ENCODE measurements at places on chromosomes 16 and 17.

DNA sequence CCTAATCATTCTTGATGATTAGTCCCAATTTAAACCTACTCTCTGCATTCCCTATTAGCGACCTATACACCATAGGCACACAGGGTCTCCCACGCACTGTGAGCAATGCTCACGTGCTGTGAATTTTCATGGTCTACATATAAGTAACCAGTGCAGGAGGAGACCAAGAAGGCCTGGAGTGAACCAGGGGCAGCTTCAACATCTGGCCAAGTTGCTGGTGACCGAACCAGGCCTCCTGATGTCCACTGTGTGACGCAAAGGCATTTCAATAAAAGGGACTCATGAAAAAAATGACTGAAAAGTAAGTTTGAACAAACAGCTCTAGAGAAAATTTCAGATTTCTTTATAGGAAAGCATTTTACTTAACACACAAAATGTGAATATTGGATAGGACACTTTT, 107.0 kb downstream of the ZFHX3 start:
- DNase-seq = no peak

DNA sequence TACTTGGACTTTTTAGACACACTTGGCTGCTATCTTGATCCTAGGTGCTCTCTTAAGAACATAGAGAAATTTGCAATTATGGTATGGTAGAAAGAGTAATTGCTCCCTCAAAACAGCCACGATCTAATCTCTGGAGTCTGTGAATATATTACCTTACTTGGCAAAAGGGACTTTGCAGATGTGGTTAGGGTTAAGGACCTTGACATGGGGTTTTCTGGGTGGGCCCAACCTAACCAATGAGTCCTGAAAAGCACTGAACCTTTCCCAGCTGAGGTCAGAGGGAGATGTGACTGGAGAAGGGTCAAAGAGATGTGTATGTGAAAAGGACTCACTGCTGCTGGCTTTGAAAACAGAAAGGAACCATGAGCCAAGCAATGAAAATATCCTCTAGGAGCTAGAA, 26.7 kb upstream of the MED13 start:
- no peak for DNase-seq

DNA sequence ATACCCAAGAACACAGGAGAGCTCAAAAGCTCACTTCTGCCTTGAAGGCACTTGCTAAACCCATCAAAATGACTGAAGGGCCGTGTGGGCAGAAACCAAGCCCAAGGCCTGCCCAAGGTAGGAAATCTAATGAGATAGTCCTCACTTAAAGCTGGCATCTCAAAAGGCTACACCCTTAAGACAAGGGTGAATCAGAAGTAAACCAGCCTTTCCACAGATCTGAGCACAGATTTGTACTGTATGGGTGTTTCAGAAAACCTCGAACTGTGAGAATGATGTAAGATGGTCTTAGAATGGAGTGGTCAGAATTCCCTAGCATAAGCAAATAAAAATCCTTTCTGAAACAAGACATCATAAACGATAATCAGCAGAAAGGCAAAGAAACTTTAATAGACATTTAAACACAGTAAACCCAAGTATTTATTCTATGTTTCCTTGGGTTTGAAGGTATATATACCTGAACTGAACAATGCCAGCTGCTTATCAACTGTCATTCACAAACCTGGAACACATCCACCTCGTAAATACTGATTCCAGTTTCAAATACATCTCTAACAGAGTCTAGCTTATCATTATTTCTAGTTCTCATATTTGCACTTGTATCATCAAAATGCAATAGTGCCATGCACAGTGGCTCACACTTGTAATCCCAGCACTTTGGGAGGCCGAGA, 37.8 kb downstream of the GLG1 start:
- DNase-seq = no peak

DNA sequence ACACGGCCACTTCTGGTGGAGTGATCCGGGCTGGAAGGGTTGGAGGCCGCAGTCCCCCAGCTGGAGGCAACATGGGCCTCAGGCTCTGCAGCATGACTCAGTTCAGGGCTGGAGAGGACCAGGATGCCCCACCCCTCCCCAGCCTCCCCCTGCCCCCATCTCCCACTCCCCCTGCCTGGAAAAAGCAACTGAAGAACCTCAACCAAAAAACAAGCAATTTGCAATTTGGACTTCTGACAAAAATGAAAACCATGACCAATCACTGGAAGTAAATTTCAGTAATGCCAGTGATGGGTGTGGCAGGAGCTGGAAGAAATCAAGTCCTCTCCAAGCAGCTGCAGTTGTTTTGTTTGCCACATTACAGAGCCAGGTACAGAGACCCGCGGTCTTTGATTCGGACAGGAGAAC, 6.6 kb upstream of the MIF4GD start:
- DNase-seq = no peak

DNA sequence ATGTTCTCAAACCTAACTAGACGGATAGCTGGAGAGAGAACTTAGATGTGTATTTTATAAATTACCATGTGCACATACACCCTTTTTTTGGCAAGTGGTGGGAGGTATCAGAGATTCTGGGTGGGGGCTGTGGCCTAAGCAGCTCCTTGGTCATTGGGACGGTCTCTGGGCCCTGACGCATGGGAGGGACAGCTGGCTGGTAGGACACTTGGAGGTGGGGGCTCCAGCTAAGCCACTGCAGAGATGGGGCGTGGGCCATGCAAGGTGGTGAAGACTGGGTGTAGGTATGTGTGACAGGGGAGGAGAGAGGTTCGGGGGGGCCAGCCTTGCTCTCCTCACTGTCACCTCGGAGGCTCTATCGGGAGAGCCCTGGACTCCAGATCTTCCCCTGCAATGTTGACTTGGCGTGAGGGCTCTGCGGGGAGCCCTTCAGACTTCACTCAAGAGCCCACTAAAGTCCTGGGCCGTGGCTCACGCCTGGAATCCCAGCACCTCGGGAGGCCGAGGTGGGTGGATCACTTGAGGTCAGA, 17.1 kb downstream of the C1QTNF1 start:
- no peak for DNase-seq

GRCh38 chr16:79329166-79329521, 271.4 kb downstream of the MAF start:
- no peak for DNase-seq

GRCh38 chr17:13405080-13405479, 196.6 kb downstream of the HS3ST3A1 start:
- no peak for DNase-seq

DNA sequence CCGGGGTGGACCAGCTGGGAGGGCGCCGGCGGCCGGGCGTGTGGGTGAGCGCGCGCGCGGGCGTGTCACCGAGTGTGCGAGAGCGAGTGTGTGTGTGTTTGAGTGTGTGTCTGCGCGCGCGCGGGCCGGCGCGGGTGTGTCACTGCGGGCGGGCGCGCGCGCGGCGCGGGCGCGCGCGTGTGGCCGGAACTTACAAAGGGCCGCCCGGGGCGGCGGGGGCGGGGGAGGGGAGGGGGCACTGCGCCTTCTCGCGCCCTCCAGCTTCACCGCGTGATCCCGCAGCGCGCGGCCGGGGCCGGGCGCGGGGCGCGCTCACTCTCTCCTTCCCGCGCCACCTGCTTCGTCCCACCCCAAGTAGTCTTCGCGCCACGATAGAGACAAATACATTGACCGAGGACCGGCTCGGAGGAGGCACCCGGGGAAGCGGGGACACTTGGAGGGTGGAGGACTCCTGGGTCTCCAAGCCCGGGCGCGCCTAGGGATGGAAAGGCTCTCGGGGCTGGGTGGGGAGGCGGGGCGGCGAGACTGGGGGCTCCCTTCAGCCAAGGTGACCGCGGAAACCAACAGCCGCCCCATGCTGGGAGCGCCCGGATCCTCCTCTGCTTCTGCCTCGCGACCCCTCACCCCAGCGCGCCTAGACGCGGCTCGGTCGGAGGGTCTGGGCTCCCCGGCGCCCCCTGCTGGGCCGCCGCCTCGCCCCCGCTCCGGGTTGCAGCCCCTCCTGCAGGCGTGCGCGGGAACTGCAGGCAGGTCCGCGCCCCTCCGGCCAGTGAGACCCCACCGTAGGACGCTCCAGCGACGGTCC, at the start of gene SRCIN1:
Gene SRCIN1, minus strand, starts transcription at position 112 of the 805 bp plus-strand sequence. CDS start 247 bp downstream, outside the sequence.
- peak; percentile 57 for DNase-seq

- no peak for DNase-seq
These were observed 1.7 kb downstream of the USP43 start for GRCh38 chr17:9647014-9647413.

Measured in HepG2 (cell line).